AG04450 (cell line): ENCODE measurements at places on chromosomes 16 and 17.
A peak's percentile ranks its signal among the peaks of the same experiment; 100 is the strongest.

DNA sequence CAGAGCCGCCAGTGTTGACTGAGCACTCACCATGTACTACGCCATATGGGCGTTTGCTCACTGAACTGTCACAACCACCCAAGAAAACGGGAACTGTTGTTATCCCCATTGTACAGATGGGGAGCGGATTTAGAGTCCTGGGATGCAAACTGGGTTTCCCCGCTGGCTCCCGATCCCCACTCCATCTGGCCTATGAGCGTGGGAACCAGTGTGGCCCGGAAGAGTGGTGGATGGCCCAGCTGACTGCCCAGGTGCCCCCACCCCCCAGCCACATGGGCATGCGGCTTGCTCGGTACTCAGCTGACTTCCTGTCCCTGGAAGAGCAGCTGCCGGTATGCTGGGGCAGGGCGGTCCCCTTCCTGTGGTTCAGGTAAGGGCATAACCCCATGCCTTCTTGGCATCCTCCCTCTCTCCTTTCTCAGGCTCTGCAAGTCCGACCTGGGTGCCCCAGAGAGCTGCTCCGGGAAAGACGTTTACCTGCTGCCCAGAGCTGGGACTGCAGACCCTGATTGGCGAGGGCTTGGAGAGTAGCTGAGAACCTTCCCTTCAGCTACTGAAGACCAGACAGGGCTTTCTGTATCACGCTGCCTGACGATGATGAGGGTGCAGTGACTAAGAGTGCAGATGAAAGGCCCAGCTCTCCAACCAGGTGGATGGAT is 16.2 kb downstream of the SOCS3 start:
- DNase-seq: no peak

GRCh38 chr17:29844339-29845048 is 85.5 kb downstream of the SSH2 start:
- no peak for DNase-seq

DNA sequence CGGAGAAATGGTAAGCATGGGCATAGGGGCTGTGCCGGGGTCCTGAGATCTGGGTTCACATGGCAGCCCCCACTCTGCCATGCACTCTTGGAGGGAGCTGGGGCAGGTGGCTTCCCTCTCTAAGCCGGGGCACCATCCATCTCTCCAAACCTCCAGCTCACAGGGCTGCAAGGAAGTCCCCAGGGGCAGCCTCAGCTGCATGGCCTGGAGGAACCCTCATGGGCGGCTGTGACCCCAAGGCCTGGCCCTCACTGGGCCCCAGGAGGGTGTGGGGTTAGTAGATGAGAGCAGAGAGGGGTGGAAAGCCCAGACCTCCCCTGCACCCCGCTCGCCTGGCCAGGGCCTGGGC is 2.6 kb downstream of the CTRB2 start:
- no peak for DNase-seq

DNA sequence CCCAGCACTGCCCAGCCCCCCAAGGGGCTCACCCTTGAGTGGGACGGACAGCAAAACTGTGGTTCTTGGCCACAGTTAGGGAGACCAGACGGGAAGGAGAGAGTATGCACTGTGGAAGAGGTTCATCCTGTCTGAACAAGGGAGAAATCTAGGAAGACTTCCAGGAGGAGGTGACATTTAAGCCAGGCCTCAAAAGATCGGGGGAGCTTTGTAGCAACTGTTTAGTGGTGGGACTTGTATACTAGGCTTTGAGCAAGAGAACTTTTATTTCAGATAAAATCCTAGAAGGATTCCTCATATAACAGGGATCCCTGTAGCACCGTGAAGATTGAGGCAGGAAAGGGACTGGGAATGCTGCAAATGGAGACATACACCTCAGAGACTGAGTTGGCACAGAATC is 30.8 kb downstream of the SREBF1 start:
- no peak for DNase-seq

GRCh38 chr17:7912927-7913524 is 3.1 kb downstream of the RNF227 start:
- peak; percentile 64 for DNase-seq

- no peak for DNase-seq
Measured at GRCh38 chr17:75634376-75634740, 1.1 kb downstream of the SMIM5 start.

DNA sequence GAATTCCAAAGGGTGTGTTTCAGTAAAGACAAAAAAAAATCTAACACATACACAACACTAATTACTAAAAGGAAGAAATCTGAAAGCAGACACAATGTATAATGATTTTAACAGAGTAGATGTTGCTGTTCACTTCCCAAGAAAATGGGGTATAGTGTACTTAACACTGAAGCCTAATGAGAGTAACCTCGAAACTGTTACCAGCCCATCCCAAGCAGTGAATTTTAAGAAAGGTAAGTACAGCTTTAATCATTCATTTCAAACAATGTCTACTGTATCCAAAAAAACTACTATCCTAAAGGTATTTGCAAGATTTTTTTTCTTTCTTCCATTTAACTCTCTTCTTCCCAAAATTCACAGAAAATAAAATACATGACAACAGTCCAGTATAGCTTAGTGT is 8.3 kb downstream of the GRB2 start:
- no peak for DNase-seq

GRCh38 chr16:23950898-23951297 is 115.1 kb downstream of the PRKCB start:
- no peak for DNase-seq

GRCh38 chr17:2916461-2916860 is 120.2 kb downstream of the RAP1GAP2 start:
- DNase-seq: no peak

DNA sequence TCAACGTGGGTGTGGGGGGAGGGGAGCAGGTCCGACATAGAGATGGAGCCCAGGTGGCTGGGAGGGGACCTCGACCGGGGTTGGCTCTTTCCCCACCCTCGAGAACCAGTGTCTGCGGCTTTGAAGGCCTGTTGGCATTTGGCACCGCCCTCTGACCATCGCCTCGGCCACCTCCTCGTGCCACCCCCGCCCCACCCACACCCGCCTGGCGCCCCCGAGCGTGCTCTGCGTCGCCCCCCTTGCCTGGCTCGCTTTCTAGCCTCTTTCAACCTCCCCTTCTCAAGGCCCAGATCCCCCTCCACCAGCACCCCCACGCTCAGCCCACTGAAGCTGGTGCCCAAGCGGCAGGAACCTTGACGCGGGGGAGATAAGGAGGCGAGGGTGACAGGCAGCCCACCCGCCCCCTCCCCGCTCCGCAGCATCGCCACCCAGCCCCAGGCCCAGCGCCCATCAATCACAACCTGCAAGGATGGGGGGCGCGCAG is 619 bp downstream of the CACNB1 start:
- DNase-seq: no peak

GRCh38 chr16:21260870-21261791 is 17.0 kb downstream of the CRYM start:
- DNase-seq: peak; percentile 86

GRCh38 chr16:86883583-86884389 is 305.4 kb downstream of the FOXL1 start:
- DNase-seq: no peak

DNA sequence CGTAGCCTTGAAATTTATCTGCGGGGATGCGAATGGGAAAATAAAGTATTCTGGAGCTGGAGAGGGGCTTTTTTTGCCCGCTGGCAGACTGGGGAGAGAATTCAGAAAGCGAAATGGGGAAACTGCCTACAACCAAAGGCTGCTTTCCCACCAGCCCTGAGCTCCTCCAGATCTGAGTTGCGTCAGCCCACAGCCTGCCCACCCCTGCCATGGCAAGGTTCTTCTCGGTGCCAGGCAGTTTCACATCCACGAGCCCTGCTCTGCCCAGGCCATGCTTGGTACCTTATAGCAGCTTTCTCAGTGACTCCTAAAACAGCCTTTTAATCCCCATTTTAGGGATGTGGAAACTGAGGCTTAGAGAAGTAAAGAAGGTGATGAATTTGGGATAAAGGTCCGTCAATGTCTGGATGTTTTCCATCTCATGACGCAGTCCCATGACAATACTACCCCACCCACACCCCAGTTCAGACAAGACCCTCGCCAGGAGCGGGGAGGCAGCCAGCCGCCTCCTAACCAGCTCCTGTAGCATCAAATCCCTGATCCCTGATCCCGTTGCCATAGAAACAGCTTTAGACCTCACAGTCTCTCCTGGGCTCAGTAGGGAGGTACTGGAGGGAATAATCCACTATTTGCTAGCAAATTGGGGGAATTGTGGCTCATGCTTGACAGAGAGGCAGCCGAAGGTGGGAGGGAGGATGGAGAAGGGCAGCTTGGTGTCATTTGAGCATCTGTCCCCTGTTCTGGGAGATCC is 113.5 kb downstream of the MGAT5B start:
- DNase-seq: no peak

GRCh38 chr17:28737316-28737715 is 6.5 kb upstream of the TRAF4 start:
- DNase-seq: no peak

- no peak for DNase-seq
Measured at GRCh38 chr17:73203135-73203787, 10.4 kb downstream of the COG1 start.

DNA sequence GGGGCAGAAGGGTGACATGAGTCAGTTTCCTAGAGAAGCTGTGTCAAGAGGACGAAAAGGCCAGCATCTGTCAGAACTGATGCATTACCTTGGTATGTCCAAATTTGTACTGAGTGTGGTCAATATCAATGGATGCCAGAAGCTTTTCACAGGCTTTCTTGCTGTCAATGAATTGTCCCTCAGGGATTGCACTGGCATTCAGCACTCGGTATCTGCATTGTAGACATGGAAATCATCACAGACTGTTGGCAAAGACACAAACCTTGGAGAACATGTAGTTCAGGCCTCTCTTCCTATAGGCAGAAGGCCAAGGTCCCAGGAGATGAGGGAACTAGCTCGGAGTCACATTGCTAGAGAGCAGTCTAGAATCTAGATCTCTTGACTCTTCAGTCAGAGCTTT is 16.6 kb downstream of the MYH3 start:
- no peak for DNase-seq

- DNase-seq: no peak
Measured at GRCh38 chr17:45785480-45786193, 1.5 kb downstream of the CRHR1 start.

DNA sequence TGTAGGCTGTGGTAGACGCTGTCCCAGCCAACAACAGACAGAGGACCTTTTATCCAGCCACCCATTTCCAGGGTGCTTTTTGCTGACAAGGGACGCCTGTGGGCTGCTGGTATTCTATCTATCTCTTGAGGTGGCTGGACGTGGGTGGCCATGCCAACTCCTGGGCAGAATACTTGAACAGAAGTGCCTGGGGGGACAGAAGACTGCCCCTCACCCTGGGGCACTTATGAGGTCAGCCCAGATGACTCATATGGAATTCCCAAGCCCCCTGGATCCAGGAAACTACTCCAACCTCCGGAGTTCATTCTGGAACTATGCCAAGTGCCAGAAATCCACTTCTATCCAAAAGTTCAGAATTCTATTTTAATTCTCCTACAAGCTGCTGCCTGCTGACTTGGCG is 61.3 kb downstream of the CDRT4 start:
- DNase-seq: no peak
